Muscle of back (tissue), 13 donors: ENCODE measurements at places on chromosomes 3 and 15.

DNA sequence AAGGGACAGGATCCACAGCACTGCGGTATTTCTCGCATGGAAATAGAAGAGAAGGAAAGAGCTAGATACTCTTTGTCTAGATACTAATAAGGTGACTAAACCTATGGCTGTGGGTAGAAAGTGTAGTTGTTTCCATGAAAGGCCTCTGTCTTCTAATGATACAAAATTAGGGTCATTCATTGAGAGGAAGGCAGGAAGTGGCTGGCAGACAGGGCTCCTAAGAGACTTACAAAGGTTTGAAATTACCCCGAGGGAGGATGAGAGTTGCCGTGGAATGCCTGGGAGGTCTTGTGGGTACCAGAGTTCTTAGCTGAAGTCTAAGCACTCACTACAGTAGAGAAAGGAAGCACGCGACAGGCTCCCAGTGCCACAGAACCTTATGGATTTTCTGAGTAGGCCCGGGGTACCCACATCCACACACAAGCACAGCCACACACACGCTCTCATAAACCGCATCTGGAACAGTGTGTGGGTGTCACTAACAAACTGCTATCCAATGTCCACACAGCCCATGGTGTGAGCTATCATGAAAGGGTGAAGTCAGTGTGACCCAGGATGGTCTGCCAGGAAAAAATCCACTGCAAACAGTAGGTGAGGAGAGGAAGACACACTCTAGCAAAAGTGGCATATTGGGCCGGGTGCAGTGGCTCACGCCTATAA lies 221.4 kb downstream of the FAM43A start:
- no peak for DNase-seq

GRCh38 chr3:24003466-24003865 lies 58.4 kb downstream of the NR1D2 start:
- no peak for DNase-seq

DNA sequence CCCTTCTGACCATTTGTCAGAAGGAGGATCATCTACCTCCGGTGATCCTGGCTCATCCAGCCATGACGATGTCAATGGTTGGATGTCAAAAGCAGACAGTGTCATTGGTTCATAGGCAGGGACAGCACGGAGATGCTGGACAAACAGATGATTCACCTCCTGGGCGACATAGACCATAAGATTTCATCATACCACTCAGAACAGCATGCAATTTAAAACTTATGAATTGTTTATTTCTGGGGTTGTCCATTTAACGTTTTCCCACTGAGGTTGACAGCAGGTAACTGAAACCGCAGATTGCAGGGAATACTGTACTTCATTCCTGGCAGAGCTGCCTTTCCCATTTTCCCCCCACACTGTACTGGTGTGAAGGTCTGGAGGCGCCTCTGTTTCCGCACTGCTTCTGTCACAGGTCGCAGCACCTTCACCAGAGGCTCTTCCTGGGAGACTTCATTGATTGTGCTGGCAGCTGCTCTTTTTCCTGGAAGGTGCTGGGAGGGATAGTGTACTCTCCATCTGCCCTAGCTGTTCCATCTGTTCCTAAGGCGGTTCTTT lies 32.5 kb upstream of the TMOD3 start:
- DNase-seq = no peak

DNA sequence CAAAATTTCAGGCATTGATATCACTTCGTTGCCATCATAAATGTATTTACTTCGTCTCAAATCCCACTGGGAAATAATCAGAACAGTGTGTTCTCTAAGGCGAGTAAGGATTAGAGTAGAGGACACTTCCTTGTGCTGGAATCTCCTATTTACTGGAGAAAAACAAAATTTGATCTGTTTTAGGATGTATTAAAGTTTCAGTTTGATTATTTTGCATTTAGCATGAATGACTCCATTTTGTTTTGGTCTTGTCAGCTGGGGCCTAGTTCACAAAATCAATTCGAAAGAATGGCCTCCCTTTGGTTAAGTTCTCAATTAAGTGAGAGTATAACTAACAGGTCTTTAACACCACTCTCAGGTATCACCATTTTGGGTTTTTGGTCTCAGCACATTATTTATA lies 11.7 kb upstream of the NOX5 start:
- DNase-seq = no peak

GRCh38 chr3:107824822-107825371 lies 265.9 kb downstream of the CD47 start:
- peak; percentile 36 for DNase-seq
